ENCODE measurements at places on chromosomes 7 and 10. TPM values are rescaled to one million over a fixed set of nuclear protein-coding genes. Genes with fewer than 3 reads are reported as not detected.

CXCL12 gene
- not detected for total RNA-seq

DNA sequence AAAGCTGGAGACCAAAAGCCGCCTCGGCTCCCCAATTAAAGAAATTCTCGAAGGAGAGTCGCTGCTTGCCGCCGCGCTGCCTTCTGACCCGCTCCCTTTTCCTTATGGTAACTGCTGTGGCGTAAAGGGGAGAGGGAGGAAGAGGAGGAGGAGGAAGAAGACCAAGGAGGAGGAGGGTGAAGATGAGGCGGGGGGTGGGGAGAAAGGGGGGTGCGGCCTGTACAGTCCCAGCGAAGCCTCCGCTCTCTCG is 388 bp downstream of the CNOT4 start:
- no peak for DNase-seq

GRCh38 chr10:116154651-116155050 is 118.4 kb downstream of the GFRA1 start:
- no peak for DNase-seq

MEOX2 gene
- not detected for total RNA-seq

DNA sequence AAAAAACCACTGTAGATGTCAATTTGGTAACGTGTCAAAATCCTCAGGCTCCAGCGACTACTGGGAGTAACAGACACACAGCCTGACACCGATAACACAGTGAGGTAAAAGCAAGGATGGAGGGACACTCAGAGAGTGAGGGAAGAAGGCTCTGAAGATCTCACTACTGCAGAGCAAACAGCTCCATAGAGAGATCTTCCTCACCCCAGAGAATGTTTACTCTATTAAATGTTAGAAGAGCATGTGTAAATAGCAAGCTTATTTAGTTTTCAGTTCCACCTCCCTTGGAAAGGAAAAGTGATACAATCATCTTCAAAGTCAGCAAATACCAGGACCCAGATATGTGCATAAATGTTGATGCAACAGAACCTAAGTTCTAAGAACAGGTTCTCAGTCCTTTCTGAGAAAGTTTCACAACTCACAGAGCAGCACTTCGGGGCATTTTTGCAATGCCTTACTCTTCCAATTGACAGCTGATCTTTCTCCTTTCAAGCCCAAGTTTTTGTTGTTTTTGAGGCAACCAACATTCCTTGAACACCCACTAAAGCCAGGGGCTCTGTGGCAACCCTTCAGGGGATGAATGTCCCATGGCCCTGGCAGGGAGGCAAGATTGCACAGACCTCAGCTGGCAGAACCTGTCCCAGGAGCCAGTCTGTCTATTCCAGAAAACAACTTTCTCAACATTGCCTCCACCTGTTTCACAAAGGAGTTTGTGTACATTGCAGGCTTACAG is 177.4 kb downstream of the SFMBT2 start:
- DNase-seq, result no peak

GRCh38 chr7:80249619-80250295 is 115.1 kb downstream of the GNAI1 start:
- no peak for DNase-seq

- DNase-seq, result no peak
These were observed 1.7 kb upstream of the WDR86 start for GRCh38 chr7:151411551-151411950.

NAT16 gene
- total RNA-seq, result not detected

GRID1 gene
- not detected for total RNA-seq

SORBS1 gene
- total RNA-seq, result 0.46 TPM

DNA sequence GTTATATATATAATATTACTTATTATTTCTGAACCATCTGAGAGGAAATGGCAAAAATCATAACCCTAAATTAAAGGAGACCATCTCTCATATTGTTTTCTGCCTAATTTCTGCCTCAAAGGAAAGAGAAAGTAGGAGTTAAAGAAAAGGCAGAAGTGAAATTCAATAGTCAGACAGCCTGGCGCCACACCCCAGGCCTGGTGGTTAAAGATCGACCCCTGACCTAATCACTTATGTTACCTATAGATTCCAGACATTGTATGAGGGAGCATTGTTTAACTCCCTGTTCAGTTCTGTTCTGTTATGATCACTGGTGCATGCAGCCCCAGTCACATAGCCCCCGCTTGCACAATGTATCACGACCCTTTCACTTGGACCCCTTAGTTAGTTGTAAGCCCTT is 24.9 kb upstream of the CHST3 start:
- no peak for DNase-seq

VOPP1 gene
- total RNA-seq, result 103 TPM

- DNase-seq, result no peak
These were observed 1.9 kb downstream of the VTI1A start for GRCh38 chr10:112448888-112449287.

DNA sequence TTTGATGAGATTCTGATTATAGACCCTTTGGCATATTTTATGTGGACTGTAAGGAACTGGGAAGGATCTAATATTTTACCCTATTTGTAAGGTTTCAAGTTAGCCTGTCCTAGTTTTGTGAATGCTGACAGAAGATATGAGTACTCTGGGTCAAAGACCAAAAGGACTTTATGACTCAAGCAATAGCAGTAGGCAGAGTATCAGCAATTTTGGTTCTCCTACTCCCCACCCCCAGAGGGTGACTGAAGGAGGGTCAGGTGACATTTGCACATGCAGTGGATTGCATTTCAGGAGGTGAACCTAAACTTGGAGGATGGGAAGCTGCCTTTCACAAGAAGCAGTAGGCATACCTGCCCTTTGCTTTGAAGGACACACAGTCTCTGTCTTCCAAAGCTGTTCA is 84.0 kb upstream of the KLF6 start:
- no peak for DNase-seq

MDFIC gene
- 98.9 TPM for total RNA-seq

DNA sequence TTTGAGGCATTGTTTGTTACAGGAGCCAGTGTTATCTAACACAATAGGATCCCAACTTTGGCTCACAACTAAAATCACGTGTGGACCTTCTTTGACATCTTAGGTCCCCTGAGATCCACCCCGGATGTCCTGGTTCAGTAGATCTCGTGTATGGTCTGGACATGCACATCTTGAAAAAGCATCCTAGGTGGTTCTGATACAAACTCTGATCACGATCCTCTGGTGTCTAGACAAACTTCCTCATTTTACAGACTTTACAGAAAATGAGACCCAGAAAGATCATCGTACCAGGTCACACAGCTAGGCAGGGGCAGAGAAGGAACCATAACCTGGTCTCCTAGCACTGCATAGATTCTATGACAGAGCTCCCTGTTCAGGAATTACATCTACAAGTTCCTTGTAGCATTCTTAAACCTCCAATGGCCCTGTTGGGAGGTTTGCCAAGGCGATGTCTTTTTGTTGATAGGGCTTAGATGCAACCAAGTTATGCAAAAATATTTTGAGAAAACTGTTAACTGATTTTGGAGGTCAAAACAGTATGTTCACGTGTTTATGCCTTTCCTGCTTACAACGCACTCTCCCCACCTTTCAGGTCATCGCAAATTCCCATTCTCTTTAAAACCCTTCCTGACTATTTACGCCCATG is 30.8 kb upstream of the CHST15 start:
- no peak for DNase-seq

GRCh38 chr7:2044883-2045471 is 187.8 kb downstream of the MAD1L1 start:
- no peak for DNase-seq

GRCh38 chr7:149071182-149071635 is 19.3 kb downstream of the ZNF786 start:
- DNase-seq, result no peak

DNA sequence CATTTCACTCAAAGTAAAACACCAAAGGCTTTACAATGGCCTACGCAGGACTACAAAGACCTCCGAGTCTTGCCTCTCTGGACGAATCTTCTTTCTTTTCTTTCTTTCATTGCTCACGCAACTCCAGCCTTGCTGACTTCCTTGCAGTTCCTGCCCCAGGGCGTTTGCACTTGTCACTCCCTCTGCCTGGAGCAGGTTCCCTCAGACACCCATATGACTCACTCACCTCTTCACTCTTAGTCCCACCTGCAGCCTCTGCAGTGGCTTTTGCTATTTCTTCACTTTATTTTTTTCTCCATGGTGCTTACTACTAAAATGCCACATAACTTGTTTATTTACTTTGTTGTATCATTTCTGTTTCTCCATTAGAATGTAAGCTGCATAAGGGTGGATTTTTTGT is 33.1 kb downstream of the GHRHR start:
- DNase-seq, result no peak

DNA sequence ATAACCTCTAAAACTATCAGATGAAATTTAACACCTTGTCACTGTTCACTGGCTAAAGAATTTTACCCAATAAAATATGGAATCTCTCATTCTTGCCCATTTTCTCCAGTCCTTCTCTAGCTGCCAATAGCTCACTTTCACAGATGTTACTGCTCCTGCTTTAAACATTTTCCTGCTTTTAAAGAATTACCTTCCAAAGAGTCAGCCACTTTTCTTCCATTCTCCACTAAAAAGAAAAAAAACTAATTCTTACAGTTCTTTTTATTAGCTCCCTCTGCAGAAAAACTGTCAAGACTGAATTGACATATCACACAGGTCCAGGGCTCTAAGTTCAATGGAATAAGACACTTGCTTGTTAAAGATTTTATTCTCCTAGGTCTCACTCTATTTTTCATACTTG is 114.8 kb downstream of the SFMBT2 start:
- DNase-seq, result no peak

DNA sequence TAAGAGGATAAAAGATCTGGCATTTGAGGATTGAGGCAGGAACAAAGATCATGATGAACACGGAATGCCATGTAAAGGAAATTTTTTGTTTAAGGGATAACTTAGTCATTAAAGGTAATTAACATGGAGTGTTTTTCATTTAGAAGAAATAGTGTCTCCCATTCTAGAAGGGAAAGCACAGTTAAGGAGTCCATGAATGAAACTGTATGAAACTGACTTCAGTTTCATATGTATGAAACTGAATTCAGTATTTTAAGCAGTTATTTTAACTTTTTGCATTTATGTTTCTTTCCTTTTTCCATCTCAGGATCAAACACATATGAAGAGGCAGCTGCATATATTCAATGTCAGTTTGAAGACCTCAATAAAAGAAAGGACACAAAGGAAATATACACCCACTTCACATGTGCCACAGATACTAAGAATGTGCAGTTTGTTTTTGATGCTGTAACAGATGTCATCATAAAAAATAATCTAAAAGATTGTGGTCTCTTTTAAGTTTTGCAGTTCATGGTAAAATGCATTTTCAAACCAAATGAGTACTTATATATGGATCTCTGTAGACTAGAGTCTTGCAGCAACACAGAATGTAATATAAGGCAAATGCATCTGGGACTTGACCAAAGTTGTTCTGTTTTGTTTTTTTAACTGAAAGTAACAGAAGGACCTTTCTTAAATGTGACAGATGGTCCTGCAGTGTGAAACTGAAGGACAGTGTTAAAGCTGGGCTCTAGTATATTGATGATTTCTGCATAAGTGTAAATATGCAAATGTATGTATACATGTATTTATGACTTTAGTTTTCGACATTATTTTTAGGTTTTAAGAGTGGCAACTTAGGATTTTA is 82.6 kb downstream of the GNAI1 start:
- no peak for DNase-seq

- no peak for DNase-seq
These were observed 41.5 kb downstream of the DPY19L1 start for GRCh38 chr7:34995757-34996156.

SERPINE1 gene
- 0.46 TPM for total RNA-seq

FRG2B gene
- not detected for total RNA-seq

DNA sequence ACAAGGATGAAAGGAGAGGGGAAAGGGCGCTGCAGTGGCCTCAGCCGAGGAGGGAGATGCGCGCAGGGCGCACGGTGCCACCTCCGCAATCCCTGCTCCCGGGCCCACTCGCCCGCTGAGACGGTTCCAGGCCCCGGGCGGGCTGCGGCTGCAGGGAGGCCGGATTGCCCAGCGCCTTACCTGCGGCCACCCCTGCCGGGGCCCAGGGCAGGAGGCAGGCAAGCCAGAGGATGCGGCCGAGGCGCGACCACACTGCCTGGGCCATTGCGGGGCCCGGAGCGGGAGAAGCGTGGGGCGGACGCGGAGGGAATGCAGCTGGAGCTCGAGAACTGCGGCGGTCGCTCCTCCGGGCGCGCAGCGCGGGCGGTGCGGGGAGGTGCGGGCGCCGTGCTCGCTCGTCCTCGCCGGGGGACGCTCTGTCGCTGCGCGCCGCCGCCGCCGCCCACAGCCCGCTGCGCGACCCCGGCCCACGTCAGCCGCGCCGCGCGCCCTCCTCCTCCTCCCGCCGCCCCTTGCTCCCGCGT is at the start of gene TMEM130:
Gene TMEM130, minus strand, starts transcription at position 418 of the 524 bp plus-strand sequence. Its CDS starts 153 bp downstream, at position 265.
- no peak for DNase-seq

DNA sequence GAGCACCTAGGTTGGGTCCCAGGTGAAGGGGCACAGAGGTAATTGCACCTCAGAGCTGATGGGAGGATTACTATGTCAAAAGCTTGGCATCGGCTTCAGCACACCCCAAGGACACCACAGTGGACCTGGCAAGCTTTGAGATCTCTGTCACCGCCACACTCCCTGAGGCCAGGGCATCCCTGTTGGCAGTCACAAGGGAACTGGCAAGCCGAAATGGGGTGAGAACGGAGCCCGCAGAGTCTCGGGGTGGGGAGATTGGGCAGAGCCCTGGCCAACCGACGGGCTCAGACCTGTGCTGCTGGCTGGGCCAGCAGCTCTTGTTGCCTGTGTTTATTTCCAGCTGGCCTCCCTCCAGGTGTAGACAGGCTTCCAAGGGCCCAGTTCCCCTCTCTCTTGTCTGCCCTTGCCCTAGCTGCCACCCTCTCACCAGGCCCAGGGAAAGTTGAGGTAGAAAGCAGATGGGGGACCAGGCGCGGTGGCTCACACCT is 2.5 kb downstream of the HSPB1 start:
- no peak for DNase-seq

DNA sequence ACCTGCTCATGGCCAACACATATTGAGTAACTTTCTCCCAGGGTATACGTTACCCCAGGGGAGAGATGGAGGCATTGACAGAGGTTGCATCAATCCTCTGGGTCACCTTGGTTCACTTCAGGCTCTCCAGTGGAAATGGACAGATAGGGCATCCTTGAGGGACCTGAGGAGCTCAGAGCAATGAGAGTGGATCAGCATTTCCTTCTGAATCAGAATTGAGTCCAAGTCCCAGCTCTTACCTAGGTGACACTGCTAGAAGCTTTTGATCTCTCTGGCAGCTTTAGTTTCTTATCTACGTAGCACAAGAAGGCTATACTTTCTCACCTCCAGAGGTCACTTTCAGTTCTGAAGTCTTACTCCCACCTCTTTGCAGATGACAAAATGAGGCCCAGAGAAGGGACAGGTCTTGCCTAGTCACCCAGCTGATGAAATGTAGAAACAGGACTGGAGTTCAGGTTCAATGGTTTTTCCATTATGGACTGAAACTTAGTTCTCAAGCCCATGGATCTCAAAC is 35.2 kb downstream of the PANK1 start:
- DNase-seq, result no peak

WDR86 gene
- 0.37 TPM for total RNA-seq
